ENCODE measurements at places on chromosomes 13 and 19.

GRCh38 chr13:31038834-31039552 lies 106.5 kb downstream of the TEX26 start:
- DNase-seq = no peak

DNA sequence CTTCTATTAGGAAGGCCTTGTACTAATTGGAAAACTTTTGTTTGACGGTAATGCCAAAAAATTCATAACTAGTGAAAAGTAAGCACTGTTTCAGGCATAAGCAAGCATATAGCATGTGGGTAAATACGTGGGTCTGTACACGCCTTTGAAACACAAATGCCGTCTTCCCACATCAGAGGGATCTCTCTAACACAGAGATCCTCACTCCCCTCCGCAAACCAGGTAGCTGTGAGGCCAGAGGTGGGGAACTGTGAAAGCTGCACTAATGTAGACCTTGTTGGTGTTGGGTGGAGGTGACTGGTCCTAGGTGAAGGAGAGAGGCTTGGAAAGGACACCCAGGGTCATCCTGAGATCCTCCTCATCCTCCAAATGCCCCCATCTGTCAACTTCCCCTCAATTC lies 16.0 kb upstream of the POU2F2 start:
- no peak for DNase-seq

GRCh38 chr13:110234532-110234931 lies 72.4 kb downstream of the COL4A1 start:
- DNase-seq = no peak

GRCh38 chr13:87777387-87777786 lies 106.2 kb downstream of the SLITRK5 start:
- no peak for DNase-seq

DNA sequence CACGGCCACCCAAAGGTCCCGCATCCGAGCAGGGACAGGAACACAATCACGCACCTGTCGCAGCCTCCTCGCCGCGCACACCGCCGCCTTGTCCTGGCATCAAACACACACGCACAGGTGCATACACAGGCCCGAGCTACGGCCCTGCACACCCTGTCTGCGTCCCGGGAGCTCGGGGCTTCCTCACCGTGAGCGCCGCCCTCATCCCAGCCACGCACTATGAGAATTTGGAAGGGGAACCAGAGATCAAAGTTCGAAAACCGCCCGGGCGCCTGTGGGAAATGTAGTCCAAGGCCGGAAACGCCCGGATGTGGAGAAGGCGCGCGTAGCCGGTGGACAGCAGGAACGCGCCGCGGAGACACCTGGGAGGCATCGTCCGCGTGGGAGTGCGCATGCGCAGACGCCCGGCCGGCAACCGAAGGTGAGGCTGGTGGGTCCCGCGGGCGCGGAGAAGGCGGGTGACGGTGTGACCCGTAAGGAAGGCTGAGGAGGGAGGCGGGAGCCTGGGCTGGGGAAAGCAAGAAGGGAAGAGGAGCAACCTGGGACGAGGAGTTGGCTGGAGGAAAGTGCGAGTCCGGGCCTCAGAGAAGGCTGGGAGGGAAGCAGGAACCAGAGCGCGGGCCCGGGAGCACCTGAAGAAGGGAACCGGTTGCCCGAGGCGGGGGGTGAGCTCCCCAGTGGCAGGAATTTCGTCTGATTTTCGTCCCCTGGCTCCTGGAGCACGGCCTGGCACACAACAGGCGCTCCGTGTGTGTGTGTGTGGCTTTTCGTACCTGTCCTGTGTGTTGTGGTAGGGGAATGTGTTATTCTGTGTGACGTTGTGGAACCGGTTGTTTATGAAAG lies at the start of gene ZNF567:
Gene ZNF567 (plus strand): TSS at position 399 of the 843 bp plus-strand sequence. CDS start 7,256 bp downstream, outside the sequence.
- DNase-seq = peak; percentile 97

DNA sequence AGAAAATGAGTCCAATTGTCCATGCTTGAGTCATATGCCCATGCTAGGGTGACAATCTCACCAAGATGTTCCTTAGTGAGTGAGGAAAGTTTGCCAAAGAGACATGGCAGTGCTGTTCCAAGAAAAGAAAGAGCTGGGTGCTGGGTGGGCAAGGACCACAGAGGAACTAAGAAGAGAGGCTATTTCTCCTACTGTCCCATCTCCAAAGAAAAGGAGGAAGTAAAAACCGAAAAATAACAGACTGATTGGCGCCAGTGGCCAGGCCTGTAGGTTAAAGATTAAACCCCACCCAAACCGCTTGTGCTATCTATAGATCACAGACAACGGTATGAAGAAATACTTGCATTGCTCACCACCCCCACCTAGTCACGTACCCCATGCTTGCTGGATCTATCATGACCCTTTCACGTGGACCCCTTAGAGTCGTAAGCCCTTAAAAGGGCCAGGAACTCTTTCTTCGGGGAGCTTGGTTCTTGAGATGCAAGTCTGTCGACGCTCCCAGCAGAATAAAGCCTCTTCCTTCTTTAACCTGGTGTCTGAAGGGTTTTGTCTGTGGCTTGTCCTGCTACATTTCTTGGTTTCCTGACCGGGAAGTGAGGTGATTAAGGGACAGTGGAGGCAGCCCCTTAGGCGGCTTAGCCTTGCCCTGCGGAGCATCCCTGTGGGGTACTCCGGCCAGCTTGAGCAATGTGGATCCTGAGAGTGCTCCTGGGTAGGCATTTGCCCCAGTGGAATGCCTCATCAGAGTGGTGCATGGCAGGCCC lies 606.5 kb downstream of the UQCRFS1 start:
- DNase-seq = no peak

- DNase-seq = no peak
Observed at GRCh38 chr19:38073841-38074685, 150.0 kb downstream of the DPF1 start.

DNA sequence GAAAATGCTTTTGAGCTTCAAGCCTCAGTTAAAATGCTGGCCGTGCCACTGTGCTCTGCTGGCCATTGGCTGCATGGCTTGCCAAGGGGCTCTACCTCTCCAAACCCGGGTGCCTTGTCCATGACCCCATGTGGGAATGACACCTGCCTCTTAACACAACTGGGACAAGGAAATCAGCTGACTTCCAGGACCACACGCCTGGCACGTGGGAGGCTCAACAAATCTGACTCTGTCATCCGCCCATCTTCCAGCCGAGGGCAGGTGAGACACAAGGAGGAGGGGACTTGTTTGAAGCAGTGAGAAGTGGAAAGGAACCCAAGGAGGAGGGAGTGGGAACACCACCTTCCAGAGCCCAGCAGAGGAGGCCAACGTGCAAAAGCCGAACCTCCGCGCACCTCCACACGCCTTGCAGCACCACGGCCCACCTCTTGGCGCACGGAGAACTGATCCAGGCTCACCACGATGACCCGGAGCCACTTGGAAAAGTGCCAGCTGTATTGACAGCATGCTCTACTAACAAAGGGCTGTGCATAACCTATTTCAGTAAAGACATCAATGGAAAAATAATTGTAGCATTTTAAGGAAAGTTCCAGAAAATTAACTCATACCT lies 38.3 kb downstream of the COL4A1 start:
- DNase-seq = no peak

DNA sequence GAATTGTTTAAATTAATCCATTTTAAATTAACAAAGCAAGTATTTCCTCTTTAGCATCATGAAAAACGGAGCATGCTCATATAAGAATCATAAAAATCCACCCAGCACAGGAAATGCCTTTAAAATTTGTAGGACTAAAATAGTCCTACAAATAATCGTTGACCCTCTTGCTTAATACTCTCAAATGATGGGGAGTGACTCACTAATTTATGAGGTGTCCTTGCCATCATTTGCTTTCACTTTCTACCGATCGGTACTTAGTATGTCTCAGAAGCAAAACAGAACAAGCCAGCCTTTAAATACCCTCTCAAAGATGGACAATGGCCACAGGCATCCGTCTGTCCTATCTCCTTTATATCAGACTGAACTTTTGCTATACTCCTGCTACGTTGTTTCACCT lies 97.2 kb downstream of the SUCLA2 start:
- DNase-seq = no peak

DNA sequence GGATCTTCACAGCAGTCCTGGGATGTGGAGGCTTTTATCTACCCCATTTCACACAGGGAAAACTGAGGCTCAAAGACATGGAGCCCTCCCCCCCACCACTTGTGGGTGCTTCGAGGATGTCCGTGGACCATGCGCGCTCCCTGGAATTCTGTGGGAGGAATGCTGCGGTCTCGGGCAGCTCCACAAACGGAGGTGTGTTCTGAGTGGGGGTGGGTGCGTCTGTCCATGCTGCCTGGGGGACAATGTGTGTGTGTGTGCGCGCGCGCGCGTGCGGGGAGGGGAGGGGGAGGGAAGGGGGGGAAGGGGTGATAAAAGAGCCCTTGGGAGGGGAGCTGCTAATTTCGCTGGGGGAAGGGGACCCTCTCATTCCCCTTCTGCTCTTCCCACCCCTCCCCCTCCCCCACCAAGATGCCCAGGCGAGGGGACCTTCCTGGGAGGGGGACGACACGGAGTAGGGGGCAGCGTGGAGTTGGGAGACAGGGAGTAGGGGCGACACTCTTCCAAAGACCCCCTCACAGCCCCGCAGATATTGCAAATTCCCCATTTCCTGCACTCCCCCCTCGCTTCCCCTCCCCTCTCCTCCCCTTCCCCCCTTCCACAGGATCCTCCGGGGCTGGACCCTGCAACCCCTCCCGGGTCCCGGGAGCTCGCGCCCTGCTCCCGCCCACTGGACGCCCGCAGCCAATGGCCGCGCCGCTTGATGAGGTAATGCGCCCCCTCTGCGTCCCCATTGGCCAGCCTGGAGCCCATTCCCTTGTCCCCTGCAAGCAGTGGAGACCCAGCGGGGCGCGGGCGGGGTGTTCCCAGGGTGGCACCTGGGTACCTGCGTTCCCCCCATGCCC lies 18.9 kb upstream of the ZNRF4 start:
- no peak for DNase-seq

DNA sequence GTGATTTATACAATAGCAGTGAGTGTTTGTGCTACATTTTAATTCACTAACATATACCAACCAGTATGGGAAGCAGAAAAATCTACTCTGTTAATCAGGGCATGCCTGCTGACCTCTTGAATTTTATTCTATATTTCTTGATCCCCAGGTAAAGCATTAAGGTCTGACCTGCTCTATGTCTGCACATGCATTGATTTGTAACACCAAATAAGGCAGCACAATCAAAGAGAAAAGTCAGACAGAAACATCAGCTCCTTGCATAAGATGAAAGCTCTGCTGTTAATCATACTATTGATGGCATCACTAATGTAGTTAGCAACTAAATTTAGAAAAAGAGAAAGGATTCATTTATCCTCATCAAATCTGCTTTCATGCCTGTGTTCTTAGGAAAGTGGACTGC lies 2744.8 kb upstream of the PCDH20 start:
- no peak for DNase-seq

- no peak for DNase-seq
Observed at GRCh38 chr13:41408121-41408520, 49.2 kb upstream of the RGCC start.

DNA sequence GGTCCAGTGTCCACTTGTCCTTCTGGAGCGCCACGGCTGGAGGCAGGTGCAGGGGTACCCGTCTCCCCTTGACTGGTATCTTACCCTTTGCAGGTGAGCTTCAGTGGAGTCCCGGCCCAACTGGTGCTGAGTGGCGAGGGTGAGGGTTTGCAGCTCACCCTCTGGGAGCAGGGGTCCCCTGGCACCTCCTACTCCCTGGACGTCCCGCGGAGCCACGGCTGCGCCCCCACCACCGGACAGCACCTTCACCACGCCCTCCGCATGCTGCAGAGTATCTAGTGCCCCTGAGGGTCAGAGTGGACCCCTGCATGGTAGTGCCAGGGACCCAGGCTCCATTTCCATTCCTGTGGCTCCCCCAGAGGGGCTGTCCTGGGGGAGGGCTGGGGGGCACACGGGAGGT lies 11.1 kb downstream of the PLK5 start:
- no peak for DNase-seq

DNA sequence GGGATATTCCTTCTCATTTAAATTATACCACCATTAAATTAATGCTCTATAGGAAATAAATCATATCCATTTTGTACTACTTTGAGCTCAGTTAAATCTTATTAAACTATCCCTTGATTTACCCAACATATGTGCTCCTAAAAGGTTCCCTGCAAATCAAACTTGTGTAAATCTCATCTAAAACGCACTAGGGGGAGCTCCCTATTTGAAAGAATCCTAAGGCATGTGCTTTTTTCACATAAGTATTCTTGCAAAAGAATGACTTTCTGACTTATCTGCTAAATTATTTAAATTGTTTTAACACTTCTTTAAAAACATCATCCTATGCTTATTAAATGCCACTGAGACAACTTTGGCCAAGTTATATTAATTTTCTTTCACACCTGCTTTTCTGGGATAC lies 7.9 kb downstream of the INTS6 start:
- DNase-seq = no peak

DNA sequence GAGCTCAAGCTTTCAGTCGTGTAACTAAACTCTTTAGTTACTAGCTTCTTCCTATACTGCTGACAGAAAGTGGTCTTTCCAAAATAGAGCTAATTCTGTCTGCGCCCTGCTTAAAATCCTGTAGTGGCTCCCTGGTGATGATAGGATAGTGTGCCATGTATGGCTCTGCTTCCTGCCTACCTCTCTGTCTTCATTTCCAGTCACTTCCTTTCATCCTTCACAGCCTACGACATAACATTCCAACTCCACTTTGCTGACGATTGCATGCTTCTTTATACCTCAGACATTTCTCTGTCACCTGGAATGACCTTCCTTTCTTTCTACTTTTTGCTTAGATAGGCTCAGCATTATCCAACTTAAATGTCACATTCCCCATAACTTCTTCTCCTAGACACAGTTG lies 190.8 kb downstream of the MAB21L1 start:
- DNase-seq = no peak

DNA sequence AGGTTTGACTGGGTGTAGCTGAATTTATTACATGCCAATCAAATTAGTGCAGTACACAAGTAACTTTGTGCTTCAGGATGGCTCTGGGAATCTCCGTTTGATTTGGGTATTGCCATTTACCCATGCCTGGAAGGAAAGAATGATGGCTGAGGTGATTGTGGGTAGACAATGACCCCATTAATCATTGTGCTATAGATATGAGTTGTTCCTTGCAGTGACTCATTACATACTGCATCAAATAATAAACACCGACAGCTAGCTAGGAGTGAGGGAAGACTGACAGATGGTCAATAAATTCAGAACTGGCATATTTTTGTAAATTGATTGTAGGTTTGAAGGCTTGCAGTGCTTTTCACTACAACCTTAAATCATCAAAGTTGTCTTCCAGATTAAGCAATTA lies 1069.5 kb downstream of the DIAPH3 start:
- DNase-seq = no peak

- DNase-seq = no peak
Observed at GRCh38 chr19:40756502-40757110, 5.6 kb downstream of the SNRPA start.

Data from activated CD4-positive, alpha-beta T cell treated with anti-CD3 and anti-CD28 coated beads, Interleukin-2, amount 50 U/mL, for 24 hours (primary cell).